ENCODE measurements at places on chromosomes 2 and 18. TPM values are rescaled to one million over a fixed set of nuclear protein-coding genes. Genes with fewer than 3 reads are reported as not detected.
A peak's percentile ranks its signal among the peaks of the same experiment; 100 is the strongest.

Gene TOGARAM2
- total RNA-seq: 2.0 TPM

GRCh38 chr2:232437195-232437571 lies 18.8 kb upstream of the ALPI start:
- H3K4me1 ChIP-seq: peaks cover 6% of the 10 kb centered on the region
- H3K27me3 ChIP-seq: no peaks in the 10 kb centered on the region
- no peak overlapping the region for H3K4me3 ChIP-seq
- DNase-seq: no peak
- H3K27ac ChIP-seq: no peak overlapping the region
- H3K36me3 ChIP-seq: no peaks in the 10 kb centered on the region

- no peak overlapping the region for H3K4me3 ChIP-seq
- no peak for DNase-seq
- no peak overlapping the region for H3K27ac ChIP-seq
- peaks cover 61% of the 10 kb centered on the region for H3K27me3 ChIP-seq
- no peaks in the 10 kb centered on the region for H3K36me3 ChIP-seq
Measured at GRCh38 chr2:144509879-144510221, 10.1 kb downstream of the ZEB2 start.

- DNase-seq: no peak
- H3K4me1 ChIP-seq: no peaks in the 10 kb centered on the region
- H3K36me3 ChIP-seq: no peaks in the 10 kb centered on the region
- peaks cover 2% of the 10 kb centered on the region for H3K27me3 ChIP-seq
Measured at GRCh38 chr18:44601447-44601846, 79.2 kb upstream of the SETBP1 start.

Gene IKZF2
- total RNA-seq: 1.6 TPM

Gene SP5
- not detected for total RNA-seq

Gene IMMT
- 164 TPM for total RNA-seq

DNA sequence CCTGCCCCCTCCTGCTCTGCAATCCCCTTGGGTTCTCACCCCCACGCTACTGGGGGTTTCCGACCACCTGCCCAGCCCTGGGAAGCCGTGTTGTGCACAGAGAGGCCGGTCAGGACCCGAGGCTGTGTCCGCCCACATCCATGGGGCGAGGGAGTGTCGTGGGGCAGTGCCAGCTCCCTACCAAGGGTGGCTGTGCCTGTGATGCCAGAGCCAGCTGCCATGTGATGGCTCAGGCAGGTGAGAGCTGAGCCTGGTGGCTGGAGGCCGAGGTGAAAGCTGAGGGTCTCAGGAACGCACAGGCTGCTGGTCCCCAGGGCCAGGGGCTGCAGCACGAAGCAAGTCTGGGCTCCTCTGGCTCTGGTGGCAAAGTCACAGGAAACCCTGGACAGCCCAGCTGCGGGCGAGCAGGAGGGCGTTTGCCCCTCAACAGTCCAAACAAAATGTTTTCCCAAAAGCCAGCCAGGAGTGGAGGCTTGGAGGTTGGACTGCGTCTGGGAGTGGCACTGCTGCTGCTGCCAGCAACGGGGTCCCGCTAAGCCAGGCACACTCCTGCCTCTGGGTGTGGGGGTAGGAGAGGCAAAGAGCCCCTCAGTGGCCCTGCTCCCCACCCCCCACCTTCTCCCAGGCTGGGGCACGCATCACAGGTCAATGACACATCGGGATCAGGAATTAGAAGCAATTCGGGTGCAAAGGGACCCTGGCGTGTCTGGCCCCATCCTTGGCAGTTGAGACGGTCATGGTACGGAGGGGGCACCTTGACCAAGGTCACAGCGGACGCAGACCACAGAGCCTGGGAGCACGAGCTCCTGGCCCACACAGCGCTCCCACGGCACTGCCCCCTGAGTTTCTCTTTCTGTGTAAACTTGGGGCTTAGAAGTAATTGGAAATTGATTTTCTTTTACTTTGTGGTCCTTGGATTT lies 72.4 kb upstream of the GPC1 start:
- DNase-seq: no peak
- no peaks in the 10 kb centered on the region for H3K27me3 ChIP-seq

Gene UGT1A10
- not detected for total RNA-seq

GRCh38 chr2:159275111-159275510 lies 11.4 kb downstream of the WDSUB1 start:
- peaks cover 27% of the 10 kb centered on the region for H3K36me3 ChIP-seq
- DNase-seq: no peak
- peaks cover 2% of the 10 kb centered on the region for H3K4me1 ChIP-seq
- H3K27ac ChIP-seq: no peak overlapping the region
- H3K4me3 ChIP-seq: no peak overlapping the region

GRCh38 chr2:14513903-14514302 lies 118.6 kb upstream of the LRATD1 start:
- H3K27ac ChIP-seq: no peak overlapping the region
- DNase-seq: no peak
- no peak overlapping the region for H3K4me3 ChIP-seq
- no peaks in the 10 kb centered on the region for H3K36me3 ChIP-seq
- peaks cover 2% of the 10 kb centered on the region for H3K27me3 ChIP-seq

- no peaks in the 10 kb centered on the region for H3K4me1 ChIP-seq
- DNase-seq: no peak
- no peaks in the 10 kb centered on the region for H3K36me3 ChIP-seq
- H3K4me3 ChIP-seq: no peak overlapping the region
Measured at GRCh38 chr2:66862885-66863650, 428.1 kb downstream of the MEIS1 start.

DNA sequence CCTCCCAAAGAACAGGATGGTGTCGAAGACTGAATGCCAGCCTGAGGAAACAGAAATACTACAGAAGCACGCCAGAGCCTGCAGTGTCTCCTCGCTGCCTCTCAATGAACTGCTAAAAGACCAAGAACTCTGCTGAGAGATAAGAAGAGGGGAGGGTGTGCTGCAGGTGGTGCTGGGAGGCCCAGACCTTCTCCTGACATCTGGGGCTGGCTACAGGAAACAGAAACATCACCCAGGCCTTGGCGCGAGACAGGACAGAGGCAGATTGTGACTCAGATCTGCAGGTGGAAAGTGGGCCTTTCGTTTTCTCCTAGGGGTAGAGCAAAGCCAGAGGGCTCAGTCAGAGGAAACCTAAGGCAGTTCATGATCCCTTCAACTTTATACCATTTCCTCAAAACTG lies 250.3 kb upstream of the TCF4 start:
- no peaks in the 10 kb centered on the region for H3K4me1 ChIP-seq
- no peak overlapping the region for H3K4me3 ChIP-seq
- H3K36me3 ChIP-seq: no peaks in the 10 kb centered on the region
- H3K27ac ChIP-seq: no peak overlapping the region
- no peak for DNase-seq
- no peaks in the 10 kb centered on the region for H3K27me3 ChIP-seq

GRCh38 chr2:156322051-156322685 lies 10.4 kb downstream of the NR4A2 start:
- H3K27ac ChIP-seq: no peak overlapping the region
- peaks cover 25% of the 10 kb centered on the region for H3K36me3 ChIP-seq
- peaks cover 65% of the 10 kb centered on the region for H3K27me3 ChIP-seq
- H3K4me1 ChIP-seq: peaks cover 39% of the 10 kb centered on the region
- peak overlapping the region; percentile 65 for H3K4me3 ChIP-seq

- no peaks in the 10 kb centered on the region for H3K27me3 ChIP-seq
- H3K27ac ChIP-seq: no peak overlapping the region
- H3K36me3 ChIP-seq: no peaks in the 10 kb centered on the region
- no peak overlapping the region for H3K4me3 ChIP-seq
- no peaks in the 10 kb centered on the region for H3K4me1 ChIP-seq
Measured at GRCh38 chr18:46369323-46369722, 265.1 kb downstream of the HAUS1 start.

GRCh38 chr2:172072303-172072702 lies 13.0 kb upstream of the DLX1 start:
- no peak for DNase-seq
- no peak overlapping the region for H3K4me3 ChIP-seq

GRCh38 chr2:236015171-236015570 lies 153.0 kb downstream of the GBX2 start:
- H3K4me3 ChIP-seq: no peak overlapping the region
- H3K27me3 ChIP-seq: peaks cover 7% of the 10 kb centered on the region
- no peak for DNase-seq
- no peaks in the 10 kb centered on the region for H3K36me3 ChIP-seq
- H3K27ac ChIP-seq: no peak overlapping the region

GRCh38 chr2:30346471-30347169 lies 100.4 kb upstream of the LCLAT1 start:
- H3K4me3 ChIP-seq: no peak overlapping the region
- no peak overlapping the region for H3K27ac ChIP-seq
- H3K4me1 ChIP-seq: peaks cover 14% of the 10 kb centered on the region
- peaks cover 10% of the 10 kb centered on the region for H3K36me3 ChIP-seq

DNA sequence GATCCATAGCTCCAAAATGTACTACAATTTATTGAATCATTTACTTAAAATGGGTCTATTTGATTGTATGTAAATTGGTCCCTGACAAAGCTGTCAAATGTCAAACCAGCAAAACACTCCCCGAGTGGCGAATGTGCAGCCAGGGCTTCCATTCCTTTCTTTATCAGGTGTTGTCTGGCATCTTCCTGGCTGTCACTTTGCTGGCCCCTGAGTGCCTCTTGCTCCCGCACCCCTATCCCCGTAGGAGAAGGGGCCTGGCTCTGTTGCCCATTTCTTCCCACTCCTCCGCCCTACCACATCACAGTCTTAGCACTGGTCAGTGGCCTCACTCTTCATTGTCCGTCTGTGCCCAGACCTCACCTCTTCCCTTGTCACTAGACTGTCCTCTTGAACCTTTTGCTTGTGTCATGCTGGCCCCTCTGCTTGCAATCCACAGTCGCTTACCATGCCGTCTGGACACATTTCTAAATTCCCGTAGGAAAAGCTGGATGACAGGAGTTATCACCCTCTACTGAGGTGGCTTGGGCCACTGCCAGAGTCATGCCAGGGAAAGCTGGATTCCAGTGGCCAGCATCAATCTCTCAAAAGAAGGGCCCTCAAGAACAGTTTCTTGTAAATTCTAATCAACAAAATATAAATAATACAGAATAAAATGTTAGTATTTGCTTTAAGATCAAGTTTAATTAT lies 15.4 kb downstream of the UBE2F start:
- no peak overlapping the region for H3K27ac ChIP-seq
- H3K27me3 ChIP-seq: no peaks in the 10 kb centered on the region
- no peak for DNase-seq
- peaks cover 18% of the 10 kb centered on the region for H3K36me3 ChIP-seq
- no peak overlapping the region for H3K4me3 ChIP-seq
- H3K4me1 ChIP-seq: peaks cover 60% of the 10 kb centered on the region

DNA sequence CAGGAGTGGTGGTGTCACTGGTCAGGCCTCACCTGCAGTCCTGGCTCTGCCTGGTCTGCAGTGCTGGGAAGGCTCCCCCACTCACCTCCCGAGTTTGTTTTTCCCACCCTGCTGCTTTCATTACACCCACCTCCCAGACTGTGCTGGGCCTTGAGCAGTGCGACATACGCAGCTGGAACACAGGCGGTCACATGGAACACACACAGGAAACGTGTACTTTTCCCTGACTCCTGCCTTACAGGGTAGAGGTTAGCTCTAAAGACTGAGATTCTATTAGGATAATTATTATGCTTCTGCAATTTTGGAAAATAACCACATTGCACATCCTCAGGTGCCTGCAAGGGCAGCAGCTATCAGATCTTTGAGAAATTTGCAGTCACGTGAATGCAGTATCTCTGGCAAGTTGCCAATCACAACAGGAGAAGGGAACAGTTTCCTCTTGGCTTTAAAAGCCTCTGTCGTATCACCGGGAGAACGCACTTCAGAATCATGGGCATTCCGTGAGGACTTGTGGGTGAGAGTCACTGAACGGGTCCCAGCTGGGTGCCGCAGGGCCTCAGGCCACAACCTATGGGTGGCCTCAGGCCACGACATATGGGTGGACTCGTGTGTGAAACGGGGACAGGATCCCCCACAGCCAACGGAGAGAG lies 136.5 kb downstream of the ZNF236 start:
- no peak overlapping the region for H3K27ac ChIP-seq
- H3K36me3 ChIP-seq: peaks cover 51% of the 10 kb centered on the region
- peaks cover 12% of the 10 kb centered on the region for H3K4me1 ChIP-seq
- no peak overlapping the region for H3K4me3 ChIP-seq
- H3K27me3 ChIP-seq: no peaks in the 10 kb centered on the region

Gene ITGB6
- not detected for total RNA-seq

GRCh38 chr2:2254206-2254605 lies 76.9 kb downstream of the MYT1L start:
- H3K4me1 ChIP-seq: peaks cover 4% of the 10 kb centered on the region
- H3K27ac ChIP-seq: no peak overlapping the region
- no peak for DNase-seq
- peaks cover 3% of the 10 kb centered on the region for H3K36me3 ChIP-seq
- H3K4me3 ChIP-seq: no peak overlapping the region
- H3K27me3 ChIP-seq: peaks cover 11% of the 10 kb centered on the region

- DNase-seq: peak; percentile 93
- peak overlapping the region; percentile 91 for H3K27ac ChIP-seq
- H3K36me3 ChIP-seq: peaks cover 8% of the 10 kb centered on the region
- no peaks in the 10 kb centered on the region for H3K27me3 ChIP-seq
- H3K4me3 ChIP-seq: peak overlapping the region; percentile 48
- H3K4me1 ChIP-seq: peaks cover 87% of the 10 kb centered on the region
Measured at GRCh38 chr2:54570925-54571694, 115.0 kb downstream of the SPTBN1 start.

Gene ITGAV
- total RNA-seq: 4.5 TPM

GRCh38 chr18:498931-499775 lies 1.3 kb downstream of the COLEC12 start:
- peaks cover 38% of the 10 kb centered on the region for H3K27me3 ChIP-seq
- no peak overlapping the region for H3K4me3 ChIP-seq
- DNase-seq: no peak
- no peaks in the 10 kb centered on the region for H3K36me3 ChIP-seq
- H3K4me1 ChIP-seq: peaks cover 9% of the 10 kb centered on the region
- no peak overlapping the region for H3K27ac ChIP-seq

DNA sequence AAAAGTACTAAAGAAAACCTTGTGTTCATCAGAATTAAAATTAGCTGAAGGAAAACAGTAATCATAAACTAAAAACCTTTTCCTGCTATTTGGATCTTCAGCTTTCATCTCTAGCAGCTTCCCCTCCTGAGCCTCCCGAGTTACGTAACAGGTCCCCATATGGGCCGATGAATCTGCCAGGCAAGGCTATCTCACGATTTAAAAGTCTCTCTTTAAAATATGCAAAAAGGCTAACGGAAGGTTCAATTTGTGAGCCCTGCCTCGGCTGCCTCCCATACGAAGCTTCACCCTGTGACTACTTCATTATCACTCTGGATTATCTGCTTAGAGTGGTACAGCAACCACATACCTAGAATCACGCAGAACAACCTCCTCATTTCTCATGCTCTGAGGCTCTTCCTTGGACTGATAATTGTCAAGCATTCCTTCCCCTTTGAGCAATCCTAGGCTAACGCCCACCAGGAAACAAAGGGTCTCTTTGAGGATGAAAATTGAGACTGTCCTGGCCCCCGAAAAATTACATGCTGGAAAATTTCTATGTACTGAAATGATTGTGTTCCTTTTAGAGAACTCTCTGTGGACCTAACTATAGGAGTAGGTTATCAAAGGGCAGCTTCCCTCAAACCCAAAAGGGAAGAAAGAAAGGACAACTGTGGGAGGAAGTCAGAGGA lies 147.4 kb downstream of the ZEB2 start:
- H3K36me3 ChIP-seq: no peaks in the 10 kb centered on the region
- no peak overlapping the region for H3K4me3 ChIP-seq
- peaks cover 13% of the 10 kb centered on the region for H3K27me3 ChIP-seq
- H3K27ac ChIP-seq: no peak overlapping the region
- no peak for DNase-seq
- H3K4me1 ChIP-seq: peaks cover 7% of the 10 kb centered on the region

Measured in activated naive CD4-positive, alpha-beta T cell treated with anti-CD3 and anti-CD28 coated beads for 36 hours (primary cell).